ENCODE measurements at places on chromosomes 7 and 10.
A peak's percentile ranks its signal among the peaks of the same experiment; 100 is the strongest.

GRCh38 chr10:123636598-123637325 is 29.4 kb upstream of the GPR26 start:
- DNase-seq = no peak

- no peak for DNase-seq
Measured at GRCh38 chr10:61781969-61782403, 119.3 kb downstream of the CABCOCO1 start.

- DNase-seq = no peak
Measured at GRCh38 chr10:113128450-113129070, 178.5 kb downstream of the TCF7L2 start.

DNA sequence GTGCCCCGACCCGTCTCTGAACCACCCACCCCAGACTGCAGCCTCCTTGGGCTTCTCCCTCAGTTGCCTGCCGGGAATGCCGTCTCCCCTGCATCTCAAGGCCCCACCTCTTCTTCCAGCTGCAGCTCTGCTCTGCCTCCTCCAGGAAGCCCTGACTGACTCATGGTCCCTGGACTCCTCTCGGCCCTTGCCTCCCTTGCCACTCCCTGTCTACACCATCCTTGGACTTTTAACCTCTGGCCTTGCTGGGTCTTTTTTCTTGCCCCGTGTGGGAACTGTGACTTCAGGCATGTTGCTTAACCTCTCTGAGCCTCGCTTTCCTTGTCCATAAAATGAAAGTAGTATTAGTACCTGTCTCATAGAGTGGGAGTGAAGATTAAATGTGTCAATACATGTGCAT is 56.3 kb downstream of the C10orf105 start:
- no peak for DNase-seq

DNA sequence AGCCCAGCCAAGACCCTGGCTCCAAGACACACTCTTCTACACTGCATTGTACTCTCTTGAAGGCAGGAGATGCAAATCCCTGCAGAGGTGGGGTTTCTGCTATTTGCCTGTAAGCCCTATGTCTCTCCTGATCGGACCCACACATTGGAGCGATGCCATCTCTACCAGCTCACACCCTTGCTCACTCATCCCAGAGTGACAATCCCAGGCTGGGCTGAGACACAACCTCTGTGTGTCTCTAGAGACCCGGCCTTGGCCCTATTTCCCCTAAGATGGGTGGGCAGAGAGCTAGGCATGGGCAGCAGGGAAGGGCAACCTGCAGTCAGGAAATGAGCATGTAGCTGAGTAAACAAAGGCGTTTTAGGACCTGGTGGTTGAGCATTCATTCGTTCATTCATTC is 25.6 kb downstream of the CCDC3 start:
- DNase-seq = no peak

DNA sequence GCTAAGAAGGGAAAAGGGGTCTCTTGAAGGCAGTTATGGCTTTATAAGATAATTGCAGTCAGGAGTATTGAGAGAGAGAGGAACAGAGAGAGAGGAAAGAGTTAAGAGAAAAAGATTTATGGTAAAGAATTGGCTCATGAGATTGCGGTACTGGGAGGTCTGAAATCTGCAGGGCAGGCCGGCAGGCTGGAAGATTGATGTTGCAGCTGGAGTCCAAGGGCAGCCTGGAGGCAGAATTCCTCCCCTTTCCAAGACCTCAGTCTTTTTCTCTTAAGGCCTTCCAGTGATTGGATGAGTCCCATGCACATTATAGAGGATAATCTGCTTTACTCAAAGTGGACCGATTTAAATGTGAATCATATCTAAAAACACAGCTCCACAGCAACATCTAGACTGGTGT is 68.4 kb downstream of the HACD1 start:
- DNase-seq = no peak

DNA sequence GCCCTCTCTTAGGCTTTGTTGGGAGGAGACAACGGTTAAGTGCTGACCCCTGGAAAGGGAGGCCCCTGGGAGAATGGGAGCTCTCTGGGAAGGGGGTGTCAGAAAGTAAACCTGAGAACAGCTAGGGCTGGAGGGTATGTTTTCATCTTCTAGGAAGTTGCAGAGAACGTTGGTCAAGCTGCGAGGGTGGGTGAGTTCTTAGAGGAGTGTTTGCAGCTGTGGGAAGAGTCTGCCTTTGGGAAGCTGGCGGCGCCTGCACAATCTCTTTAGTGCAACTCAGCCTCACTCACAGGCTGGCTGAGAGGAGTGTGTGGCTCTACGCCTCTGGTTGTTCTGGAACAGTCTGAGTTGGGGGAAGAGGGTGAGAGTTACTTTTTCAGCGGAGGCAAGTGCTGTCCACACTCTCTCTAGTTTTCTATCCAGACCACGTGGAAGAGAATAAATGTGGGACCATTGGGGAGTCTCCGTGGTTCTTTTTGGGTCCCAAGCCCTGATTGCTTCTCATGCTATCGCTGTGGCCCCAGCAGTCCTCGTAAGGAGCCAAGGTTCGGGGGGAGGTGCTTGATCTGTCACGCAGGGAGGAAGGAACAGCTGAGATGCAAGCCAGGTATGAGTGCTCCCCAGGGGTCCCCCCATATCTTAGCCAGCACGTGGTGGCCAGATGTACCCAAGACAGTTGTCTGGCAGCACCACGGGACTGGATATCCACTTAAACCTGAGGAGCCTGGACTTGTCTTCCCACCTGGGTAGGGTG is 237.2 kb downstream of the BUB3 start:
- no peak for DNase-seq

GRCh38 chr7:101169838-101170551 is 4.6 kb upstream of the VGF start:
- peak; percentile 66 for DNase-seq

DNA sequence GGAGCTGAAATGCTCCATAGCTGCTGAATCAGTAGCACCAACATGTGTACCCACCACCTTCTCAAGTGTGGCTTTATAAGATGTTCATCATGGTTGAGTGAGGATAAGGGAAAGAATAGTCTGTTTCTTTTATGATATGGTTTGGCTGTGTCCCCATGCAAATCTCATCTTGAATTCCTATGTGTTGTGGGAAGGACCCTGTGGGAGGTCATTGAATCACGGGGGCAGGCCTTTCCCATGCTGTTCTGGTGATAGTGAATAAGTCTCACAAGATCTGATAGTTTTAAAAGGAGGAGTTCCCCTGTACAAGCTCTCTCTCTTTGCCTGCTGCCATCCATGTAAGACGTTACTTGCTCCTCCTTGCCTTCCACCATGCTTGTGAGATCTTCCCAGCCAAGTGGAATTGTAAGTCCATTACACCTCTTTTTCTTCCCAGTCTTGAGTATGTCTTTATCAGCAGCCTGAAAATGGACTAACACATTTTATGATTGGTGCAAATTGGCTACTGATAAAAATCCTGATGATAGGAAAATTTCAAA is 799.9 kb downstream of the TNS3 start:
- DNase-seq = no peak

- no peak for DNase-seq
Measured at GRCh38 chr10:123847686-123848432, 43.7 kb downstream of the CPXM2 start.

DNA sequence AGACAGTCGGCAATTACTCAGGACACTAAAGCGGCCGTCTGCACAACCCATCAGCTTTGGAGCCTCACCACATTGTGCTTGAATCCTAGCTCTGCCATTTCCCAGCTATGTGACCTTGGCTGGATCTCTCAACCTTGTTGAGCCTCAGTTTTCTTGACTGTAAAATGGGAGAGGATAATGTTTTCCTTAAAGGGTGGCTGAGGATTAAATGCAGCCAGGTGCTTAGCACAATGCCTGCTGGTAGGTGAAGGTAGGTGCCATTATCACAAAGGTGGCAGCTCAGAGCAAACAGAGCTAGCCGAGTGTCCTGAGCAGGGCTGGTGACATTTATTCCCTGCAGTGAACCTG is 508.5 kb upstream of the ZMIZ1 start:
- DNase-seq = no peak

GRCh38 chr10:60203993-60204618 is 185.6 kb downstream of the ANK3 start:
- no peak for DNase-seq

DNA sequence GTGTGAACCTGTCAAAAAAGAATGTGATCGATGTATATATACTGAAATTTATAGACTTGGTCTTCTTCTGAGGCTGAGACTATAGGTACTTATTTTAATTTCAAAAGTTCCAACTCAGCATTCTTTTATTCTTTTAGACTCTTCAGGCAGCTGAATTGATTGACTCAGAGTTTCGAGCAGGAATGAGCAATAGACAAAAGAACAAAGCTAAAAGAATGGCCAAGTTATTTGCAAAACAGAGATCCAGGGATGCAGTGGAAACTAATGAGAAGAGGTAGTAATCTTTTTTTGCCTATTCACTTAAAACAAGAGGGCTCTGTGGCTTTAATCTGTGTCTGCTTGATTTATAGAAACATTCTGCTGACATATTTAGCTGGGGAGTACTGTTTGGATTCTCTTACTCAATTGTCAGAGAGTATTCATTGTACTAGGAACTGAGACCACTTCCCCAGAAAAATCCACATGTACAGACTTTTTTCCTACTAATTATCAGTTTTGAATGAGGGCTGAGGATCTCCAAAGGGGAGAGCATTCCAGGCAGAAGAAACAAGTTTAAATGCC is 30.1 kb downstream of the BTAF1 start:
- no peak for DNase-seq

- no peak for DNase-seq
Measured at GRCh38 chr7:15781944-15782343, 95.5 kb upstream of the MEOX2 start.

GRCh38 chr7:68143345-68143744 is 1146.7 kb downstream of the TYW1 start:
- no peak for DNase-seq

DNA sequence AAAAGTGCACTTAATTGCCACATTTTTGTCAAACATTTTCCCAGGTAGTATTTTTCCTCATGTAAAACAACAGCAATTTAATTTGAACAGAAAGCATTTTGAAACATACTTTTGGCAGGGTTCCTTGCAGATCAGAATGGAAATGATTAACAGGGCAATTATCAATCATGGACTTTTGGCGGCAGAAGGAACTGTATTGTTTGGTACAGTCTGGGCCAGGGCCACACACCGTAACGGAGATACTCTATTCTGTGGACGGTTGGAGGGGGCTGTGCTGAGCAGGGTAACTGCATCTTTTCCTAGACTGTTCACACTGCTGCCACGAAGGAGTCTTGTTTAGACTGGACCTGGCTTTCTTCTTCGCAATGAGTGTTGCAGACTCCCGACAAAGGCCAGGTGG is 62.3 kb downstream of the EGFR start:
- no peak for DNase-seq

- DNase-seq = no peak
Measured at GRCh38 chr7:134262322-134262721, 54.4 kb downstream of the SLC35B4 start.

DNA sequence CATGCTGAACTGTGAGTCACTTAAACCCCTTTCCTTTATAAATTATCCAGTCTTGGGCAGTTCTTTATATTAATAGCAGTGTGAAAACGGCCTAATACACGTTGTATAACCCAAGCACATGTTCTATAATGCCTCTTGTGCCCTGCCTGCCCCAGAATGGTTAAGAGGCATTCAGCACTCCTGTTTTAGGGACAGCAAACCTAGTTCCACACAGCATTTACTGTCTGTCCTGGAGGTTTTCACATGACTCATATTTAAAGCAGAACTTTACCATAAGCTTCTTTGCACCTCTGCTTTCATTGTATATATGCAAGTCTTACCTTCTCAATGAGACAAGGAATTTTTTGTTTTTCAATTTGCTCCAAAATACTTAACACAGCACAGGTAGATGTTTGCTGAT is 144.8 kb downstream of the ICA1 start:
- no peak for DNase-seq

DNA sequence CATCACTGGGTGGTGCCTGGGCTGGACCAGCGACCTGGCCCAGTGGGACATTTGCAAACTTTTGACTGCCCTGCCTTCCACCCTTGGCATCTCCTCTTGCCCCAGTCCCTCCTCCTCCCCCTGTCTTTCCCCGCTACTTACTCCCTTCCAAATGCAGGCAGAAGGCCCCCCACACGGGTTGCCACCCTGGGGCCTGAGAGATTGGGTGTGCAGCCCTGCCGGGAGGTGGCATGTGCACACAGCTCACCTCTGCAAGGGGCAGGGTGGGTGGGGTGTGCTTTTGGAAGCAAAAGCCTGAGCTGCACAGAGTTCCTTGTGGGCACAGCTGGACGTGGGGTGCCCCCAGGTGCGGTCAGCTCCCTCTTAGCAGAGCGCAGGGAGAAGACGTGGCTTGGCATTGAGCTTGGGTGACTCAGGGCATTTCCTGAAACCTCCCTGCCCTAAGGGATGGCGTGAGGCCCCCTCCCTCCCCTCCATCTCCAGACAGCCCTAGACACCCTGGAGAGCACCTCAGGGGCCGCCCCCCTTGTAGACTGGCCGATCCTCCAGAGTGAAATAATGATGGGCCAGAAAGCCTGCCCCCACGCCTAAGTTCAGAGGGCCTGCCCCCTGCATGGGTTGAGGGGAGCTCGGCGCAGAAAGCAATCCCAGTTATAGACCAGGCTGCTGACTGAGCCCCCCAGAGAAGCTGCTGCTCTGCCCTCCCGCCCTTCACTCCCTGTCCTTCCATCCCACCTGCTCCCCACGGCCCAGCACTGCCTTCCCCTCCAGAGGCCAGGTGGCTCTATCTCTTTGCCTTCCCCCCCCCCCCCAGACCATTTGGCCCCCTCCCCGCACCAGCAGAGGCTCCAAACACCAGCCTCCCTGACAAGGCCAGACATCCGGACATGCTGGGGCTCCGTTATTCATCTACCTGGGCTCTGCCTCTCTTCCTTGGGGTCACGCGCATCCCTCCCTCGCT is 2.3 kb upstream of the SHH start:
- no peak for DNase-seq
